ENCODE measurements at places on chromosomes 7 and 10.

- no peak for DNase-seq
Observed at GRCh38 chr7:24346716-24347115, 62.7 kb downstream of the NPY start.

DNA sequence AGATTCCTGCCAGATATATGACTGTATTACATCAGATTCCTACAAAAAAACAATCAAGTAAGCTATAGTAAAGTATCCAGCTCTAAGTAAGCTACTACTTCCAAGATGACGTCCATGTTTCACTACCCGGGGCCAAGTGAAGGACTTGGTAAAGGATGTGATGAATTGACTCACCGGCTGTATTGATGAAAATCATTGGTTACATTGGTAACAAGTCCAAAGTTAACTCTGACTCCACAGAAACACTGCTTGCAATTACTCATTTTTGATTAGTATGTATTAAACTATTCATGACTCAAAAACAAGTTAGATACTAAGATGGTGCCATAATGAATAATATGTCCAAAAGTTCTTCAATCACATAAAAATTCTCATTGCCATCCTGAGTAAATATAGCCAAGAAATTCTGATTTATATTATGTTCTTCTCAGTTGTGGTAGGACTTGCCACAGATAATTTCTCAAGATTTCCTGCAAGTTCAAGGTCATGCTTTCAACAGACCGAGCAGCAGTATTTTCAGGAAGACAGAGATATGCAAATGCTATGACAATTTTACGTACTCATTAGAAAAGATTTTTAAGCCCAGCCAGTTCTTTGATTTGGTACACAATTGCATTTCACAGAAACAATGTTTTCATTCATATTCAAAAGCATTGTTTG, 12.6 kb upstream of the DNAJC1 start:
- DNase-seq = peak; percentile 26

GRCh38 chr7:151968357-151968756, 12.1 kb downstream of the GALNTL5 start:
- DNase-seq = no peak

- peak; percentile 21 for DNase-seq
Observed at GRCh38 chr7:66043681-66044497, 31.7 kb upstream of the ASL start.

DNA sequence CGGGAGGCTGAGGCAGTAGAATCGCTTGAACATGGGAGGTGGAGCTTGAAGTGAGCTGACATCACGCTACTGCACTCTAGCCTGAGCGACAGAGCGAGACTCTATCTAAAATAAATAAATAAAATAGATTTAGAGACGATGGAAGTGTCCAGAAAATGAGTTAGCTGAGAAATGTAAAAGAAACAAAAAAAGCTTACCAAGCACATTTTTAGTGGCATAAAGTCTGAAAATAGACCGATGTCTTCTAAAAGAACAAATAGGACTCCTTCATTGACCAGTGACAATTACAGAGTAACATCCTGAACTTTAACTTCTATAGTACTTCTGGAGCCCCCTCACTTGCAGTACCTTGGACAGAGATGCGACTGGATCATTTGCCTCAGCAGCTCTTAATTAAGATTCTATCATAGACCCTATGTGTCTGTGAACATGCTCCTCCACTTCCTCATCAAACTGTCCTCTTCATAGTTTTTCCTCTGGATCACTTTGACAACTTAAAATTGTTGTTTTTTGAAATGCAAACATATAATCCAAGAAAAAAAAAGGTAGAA, 25.2 kb upstream of the SRPK2 start:
- DNase-seq = no peak

- DNase-seq = no peak
Observed at GRCh38 chr7:156818133-156818532, 74.8 kb downstream of the LMBR1 start.

DNA sequence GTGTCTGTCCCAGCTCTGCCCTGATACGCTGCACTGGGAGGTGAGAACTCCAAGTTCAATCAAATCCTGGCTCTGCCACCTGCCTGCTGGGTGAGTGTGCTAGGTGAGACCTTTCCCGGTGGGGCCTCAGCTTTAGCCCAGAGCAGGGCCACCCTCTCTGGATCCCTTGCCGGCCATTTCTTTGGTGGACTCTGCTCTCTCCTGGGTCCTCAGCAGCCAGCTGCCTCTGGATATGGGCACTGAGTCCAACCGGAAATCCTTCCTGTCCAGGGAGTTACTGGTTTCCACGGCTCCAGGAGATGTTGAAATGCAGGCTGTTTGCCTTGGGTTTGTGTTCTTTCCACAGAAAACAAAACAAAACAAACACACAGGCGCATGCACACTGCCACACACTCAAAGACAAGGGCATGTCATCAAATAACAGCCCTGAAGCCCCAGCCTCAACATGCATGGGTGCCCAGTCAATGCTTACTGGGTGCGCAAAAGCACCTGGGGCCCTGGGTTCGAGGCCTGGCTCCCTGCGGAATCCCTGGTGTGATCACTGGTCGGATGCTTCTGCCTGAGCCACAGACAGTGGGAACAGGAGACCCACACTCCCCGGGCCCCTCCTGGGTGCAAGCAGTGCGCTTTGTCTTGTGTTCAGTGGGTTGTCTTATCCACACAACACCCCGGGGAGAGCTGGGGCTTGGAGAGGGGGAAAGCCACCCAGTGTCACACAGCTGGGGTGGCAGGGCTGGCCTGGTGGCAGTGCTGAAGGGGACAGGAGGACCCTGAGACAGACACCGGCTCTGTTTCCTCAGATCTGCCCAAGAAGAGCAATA, 33.1 kb downstream of the PPIF start:
- no peak for DNase-seq

DNA sequence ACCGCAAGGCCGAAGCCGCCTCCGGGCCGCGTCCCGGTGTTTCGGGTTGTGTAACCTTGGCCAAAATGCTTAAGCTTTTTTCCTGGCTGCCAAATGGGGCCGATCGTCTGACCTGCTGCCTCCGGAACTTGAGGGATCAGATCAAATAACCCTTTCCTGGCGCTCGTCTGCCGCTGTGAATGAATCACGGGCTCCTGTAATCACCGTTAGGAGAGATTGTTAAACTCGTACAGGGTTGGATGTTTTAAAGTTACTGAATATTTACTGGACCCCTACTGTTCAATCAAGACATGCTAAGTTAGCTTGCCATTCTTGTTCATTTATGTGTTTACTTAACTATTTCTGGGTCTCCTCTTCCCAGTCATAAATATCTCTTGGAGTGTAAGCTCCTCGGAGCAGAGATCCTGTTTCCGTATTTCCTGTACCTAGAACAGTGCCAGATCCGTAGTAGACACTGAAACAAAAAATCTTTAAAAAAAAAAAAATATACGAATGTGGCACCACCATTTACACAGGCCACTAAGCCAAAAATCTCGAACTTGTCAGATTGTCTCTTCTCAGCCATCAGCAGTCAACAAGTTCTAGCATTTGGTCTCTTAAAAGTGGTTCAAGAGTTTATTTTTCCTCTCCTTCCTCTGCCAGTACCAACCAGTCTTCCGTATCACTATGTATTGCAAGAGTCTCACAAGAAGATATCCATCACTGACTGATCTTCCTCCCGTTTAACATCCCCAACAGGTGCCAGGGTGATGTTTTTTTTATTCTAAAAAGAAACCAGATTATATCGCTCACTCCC, 650 bp upstream of the TM9SF3 start:
- no peak for DNase-seq

GRCh38 chr10:58514111-58514770, 1.6 kb downstream of the BICC1 start:
- no peak for DNase-seq

GRCh38 chr7:152435384-152436110, at the start of gene KMT2C:
TSS of gene KMT2C (minus strand) at chr7:152436003. CDS start at chr7:152435786, 217 bp downstream.
- no peak for DNase-seq

GRCh38 chr10:60358282-60358681, 31.4 kb downstream of the ANK3 start:
- no peak for DNase-seq

DNA sequence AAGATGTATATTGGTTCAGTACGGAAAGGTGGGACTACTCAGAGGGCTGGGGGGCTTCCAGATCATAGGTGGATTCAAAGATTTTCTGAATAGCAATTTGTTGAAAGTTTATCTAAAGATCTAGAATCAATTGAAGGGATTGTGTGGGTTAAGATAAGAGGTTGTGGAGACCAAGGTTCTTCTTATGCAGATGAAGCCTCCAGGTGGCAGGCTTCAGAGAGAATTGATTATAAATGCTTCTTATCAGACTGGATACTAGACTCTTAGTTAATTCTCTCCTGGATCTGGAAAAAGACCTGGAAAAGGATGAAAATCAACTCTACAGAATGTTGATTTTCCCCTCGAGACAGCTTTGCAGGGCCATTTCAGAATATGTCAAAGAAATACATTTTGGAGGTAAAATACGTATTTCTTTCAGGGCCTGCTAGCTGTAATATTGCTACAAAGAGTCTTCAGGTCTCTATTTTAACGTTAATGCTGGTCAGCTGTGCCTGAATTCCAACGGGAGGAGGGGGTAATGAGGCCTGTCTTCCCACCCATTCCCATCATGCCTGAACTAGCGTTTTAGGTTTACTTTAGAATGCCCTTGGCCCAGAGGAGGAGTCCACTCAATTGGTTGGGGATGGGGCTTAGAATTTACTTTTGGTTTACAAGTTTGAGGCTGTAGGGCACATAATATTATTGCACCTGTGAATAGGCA, 12.8 kb upstream of the GPR15LG start:
- DNase-seq = no peak

GRCh38 chr10:97714401-97715258, 1.1 kb downstream of the MARVELD1 start:
- DNase-seq = peak; percentile 64

DNA sequence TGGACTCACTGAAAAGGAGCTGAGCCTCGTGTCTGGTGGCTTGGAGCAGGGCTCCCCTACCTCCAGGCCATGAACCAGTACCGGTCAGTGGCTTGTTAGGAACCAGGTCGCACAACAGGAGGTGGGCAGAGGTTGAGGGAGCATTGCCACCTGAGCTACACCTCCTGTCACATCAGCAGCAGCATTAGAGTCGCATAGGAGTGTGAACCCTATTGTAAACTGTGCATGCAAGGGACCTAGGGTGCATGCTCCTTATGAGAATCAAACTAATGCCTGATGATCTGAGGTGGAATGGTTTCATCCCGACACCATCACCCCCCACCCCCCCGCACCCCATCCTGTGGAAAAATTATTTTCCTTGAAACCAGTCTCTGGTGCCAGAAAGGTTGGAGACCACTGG, 50.4 kb downstream of the TSPAN15 start:
- DNase-seq = no peak

DNA sequence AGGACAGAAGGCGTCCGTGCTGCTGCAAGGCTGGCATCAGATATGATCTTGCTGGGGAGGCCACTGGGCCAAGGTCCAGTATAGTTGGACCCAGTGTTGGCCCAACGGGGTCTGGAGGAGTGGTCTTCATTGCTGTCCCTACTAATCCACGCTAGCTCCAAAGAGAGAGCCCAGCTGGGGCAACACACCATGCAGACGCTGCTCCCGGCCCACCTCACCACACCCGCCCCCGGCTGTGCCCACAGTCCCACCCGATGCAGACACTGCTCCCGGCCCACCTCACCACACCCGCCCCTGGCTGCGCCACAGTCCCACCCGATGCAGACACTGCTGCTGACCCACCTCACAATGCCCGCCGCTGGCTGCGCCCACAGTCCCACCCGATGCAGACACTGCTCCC, 121.5 kb downstream of the VIPR2 start:
- DNase-seq = no peak

DNA sequence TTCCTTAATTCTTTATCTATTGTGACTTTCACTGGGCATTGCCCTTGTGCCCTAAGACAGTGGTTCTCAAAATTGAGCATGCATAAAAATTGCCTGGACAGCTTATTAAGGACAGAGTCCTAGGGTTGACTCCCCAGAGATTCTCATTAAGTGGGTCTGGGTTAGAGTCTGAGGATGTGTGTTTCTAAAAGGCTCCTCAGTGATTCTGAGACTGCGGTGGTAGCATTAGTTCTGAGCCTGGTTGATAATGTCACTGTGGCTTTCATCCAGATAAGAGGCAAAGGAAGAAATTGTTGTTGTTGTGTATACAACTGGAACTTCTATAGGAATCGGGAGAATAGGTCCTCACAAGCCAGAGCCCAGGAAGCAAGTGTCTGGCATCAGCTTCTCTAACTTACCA, 1.3 kb downstream of the IFIT2 start:
- no peak for DNase-seq

- no peak for DNase-seq
Observed at GRCh38 chr10:77080361-77081027, 557.1 kb downstream of the KCNMA1 start.

DNA sequence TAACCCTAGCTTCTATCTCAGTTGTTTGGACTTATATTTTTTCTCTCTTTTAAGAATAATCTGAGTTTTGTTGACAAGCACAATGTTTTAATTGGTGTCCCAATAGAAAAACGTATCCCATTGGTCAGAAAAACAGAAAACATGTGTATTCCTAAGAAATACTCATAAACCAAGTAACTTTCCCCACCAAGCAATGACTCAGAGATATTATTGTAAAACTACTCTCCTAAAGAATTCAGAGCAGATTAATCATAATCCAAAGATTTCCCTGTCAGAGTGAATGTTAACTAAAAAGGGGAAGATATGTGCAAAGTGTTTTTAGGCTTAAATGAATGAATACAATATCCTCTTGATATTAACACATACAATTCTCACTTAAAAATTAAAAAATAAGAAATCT, 29.4 kb upstream of the MBL2 start:
- no peak for DNase-seq

GRCh38 chr7:30652698-30653641, 29.3 kb downstream of the CRHR2 start:
- no peak for DNase-seq

GRCh38 chr7:16822029-16822428, 17.2 kb upstream of the AGR2 start:
- no peak for DNase-seq

GRCh38 chr10:51960494-51960895, 261.1 kb upstream of the CSTF2T start:
- peak; percentile 9 for DNase-seq

DNA sequence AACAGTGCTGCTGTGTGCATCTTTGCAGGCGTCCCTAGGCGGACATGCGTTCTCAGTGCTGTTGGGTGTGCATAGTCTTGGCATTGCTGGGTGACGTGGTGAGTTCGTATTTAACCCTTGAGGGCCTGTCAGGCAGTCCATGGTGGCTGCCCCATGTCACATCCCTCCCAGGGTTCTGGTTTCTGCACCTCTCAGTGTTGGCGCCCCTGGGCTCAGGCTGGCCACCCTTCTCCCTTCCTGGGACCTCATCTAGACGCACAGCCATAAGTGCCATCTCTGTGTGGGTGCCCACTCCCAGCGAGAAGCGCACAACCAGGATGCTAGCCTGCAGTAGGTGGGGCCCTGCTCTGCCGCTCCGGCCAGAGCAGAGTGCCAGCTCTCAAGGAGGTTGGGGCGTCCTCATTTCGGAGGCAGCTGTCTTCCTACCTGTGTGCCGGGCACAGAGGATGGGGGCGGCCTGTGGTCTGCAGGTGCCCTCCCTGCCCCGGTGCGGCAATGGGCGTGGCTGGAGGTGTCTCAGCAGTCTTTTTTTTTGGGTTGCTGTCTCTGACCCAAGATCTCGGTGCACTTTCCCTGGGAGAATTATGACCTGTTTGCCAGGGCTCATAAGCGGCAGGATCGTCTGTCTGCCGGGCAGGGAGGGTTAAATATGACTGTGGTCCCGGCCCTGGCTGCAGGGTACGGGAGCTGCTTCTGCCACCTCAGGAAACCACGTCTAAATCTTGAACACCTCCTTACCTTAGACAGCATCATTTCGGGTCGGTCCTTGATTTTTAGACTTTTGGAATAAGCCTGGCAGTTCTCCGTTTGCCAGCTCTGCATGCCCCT, 6.5 kb downstream of the INPP5A start:
- no peak for DNase-seq
